ENCODE measurements at places on chromosomes 6 and 20.
A peak's percentile ranks its signal among the peaks of the same experiment; 100 is the strongest.

GRCh38 chr6:30806581-30807183 lies 62.3 kb upstream of the IER3 start:
- no peak for DNase-seq

DNA sequence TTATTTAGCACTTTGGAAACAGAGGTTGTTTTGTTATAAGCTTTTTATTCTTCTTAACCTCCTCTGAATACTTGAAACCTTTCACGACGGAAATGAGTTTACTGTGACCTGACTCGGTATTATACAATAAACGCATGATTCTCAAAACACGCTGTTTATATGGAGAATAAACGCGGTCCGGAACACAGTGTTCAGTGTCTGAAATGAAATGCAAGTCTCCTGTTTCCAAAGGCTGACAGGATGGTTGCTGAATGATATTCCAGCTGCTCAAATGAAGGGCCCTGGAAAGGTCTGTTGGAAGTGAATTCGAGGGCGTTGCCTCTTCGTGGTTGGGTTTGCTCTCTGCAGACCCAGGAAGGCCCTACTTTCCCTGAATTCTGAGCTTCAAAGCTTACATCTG lies 83.4 kb downstream of the RSPH3 start:
- DNase-seq = no peak

GRCh38 chr20:59752101-59752586 lies 147.8 kb downstream of the PHACTR3 start:
- DNase-seq = no peak

DNA sequence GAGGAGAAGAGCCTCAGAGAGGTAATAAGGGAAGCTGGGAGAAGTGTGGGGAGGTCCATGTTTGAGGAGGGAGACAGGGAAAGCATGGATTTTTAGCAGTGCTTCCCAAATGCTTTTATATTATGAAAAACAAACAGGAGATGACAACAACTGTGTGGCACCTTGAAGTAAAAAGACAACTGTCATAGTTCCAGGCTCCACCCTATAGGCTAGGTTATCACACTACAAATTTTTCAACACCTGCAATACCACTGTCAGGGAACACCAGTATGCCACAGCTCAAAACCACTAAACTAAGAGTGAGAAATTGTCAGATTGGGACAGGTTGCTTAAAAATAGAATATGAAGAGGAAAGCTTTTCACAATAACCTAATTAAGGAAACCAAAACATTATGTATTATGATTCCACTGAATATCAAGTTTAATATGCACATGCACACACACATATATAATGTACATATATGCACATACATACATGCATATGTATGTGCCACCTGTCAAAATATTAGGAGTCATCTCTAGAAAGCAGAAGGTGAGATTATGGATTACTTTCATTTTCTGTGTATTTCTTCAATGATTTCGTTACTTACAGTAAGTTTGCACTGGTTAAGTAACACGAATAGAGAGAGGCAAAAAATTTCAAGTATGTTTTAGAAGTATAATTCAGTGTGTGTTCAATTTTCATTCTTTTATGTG lies 261.2 kb downstream of the PTPRK start:
- DNase-seq = no peak

DNA sequence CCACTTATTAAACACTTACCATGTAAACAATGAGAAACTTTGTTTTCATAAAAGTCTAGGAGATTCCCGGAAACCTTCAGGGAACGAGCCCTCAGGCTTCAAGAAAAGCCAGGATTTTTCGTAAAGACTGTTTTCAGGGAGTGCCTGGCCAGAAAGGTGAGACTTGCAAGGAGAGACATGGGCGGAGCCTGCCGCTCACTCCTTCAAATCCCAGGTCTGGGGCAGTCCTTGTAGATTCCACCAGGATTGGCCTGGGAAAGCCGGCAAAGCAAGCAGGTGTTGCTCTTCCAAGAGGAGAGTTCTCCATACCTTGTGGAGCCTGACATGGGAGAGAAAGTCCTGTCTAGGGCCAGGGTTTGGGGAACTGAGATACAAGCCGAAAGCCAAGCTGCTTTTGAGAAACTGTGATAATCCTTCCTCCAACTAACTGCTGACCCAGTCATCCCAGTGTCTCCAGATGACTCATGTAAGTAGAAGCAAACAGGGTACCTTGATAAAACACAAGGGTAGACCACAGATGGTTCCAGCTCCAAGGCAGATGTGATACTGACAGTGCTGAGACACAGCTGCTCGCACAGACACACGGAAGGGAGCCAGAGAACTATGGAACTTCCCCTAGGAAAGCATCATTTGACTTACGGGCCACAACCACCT lies 69.4 kb upstream of the NAA20 start:
- DNase-seq = peak; percentile 78

DNA sequence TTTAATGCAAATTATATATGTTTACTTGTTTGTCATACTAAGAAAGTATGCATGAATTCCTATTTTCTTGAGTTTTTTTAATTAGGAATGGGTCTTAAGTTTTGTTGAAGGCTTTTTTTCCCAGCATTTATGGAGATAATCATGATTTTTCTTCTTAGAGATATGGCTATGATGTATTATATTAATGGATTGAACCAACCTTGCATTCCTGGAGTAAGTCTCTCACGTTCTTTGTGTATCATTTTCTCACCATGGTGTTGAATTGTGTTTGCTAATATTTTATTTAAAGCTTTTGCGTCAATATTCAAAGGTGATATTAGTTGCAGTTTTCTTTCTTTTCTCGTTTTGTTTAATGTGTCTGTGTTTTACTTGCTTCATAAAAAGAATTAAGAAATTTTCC lies 48.4 kb upstream of the SLC35D3 start:
- no peak for DNase-seq

- DNase-seq = no peak
These were observed 760 bp upstream of the IBTK start for GRCh38 chr6:82248273-82248735.

DNA sequence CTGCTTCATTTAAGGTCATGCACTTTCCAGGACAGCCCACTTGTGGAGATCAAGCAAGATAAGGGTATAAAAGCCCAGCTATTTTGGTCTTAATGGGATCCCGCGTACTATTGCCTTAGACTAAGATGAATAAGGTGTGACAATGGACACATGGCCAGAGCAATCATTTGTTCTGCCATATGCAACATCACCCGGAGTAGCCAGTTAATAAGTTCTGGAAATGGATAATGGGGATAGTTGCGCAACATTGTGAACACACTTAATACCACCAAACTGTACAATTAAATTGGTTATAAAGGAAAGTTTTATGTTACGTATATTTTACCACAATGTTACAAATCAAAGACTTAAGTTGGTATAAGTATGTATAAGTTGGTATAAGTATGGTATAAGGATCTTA lies 674.5 kb downstream of the HDGFL1 start:
- DNase-seq = no peak

- no peak for DNase-seq
These were observed 17.4 kb upstream of the RNF39 start for GRCh38 chr6:30092852-30093543.
